Mammary epithelial cell (primary cell): ENCODE measurements at places on chromosomes 5 and 9. TPM values are rescaled to one million over a fixed set of nuclear protein-coding genes. Genes with fewer than 3 reads are reported as not detected.

Gene TAF1L
- not detected in 2 replicates for total RNA-seq

Gene SLU7
- 38.7 TPM for total RNA-seq

Gene ZNF658
- total RNA-seq = 13.5 TPM

Gene PCDHGA12
- total RNA-seq = 24.5 TPM

Gene AFAP1L1
- total RNA-seq = 22.7 and 23.2 TPM in 2 replicates

Gene PSIP1
- 12.7 TPM for total RNA-seq

Gene CDKN2B
- 27.6 and 35.4 TPM in 2 replicates for total RNA-seq

Gene C9orf50
- not detected for total RNA-seq

Gene SH3TC2
- total RNA-seq = 57.8 TPM

Gene PRRC1
- 47.8 TPM for total RNA-seq

Gene ACOT12
- total RNA-seq = not detected

Gene ENTR1
- total RNA-seq = 28.5 TPM

Gene GPR151
- not detected for total RNA-seq

Gene SLC23A1
- total RNA-seq = not detected in 2 replicates

Gene EGFLAM
- 26.0 TPM for total RNA-seq

Gene PCDHAC2
- total RNA-seq = 5.8 and 13.1 TPM in 2 replicates

Gene RNF180
- total RNA-seq = 2.9 and 5.7 TPM in 2 replicates

Gene PAEP
- not detected for total RNA-seq

Gene CDKN2A
- 26.5 TPM for total RNA-seq

Gene ANKRD33B
- total RNA-seq = under 0.01 TPM

Gene CCL27
- 0.80 TPM in 1 of 2 replicates, not detected in the other for total RNA-seq

Gene FREM1
- total RNA-seq = not detected

Gene ADCY2
- not detected for total RNA-seq

Gene DPH7
- total RNA-seq = 25.0 TPM

Gene IFNA2
- total RNA-seq = not detected

Gene SV2C
- total RNA-seq = 0.26 TPM in 1 of 2 replicates, not detected in the other

Gene AMBP
- not detected for total RNA-seq

Gene GAPT
- not detected in 2 replicates for total RNA-seq

Gene UGT3A1
- total RNA-seq = not detected in 2 replicates

Gene TEX48
- not detected in 2 replicates for total RNA-seq

Gene SIT1
- total RNA-seq = not detected in 2 replicates

Gene PCDHB10
- total RNA-seq = 0.45 and 0.56 TPM in 2 replicates
